Mesenchymal stem cell (in vitro differentiated cells and primary cell): ENCODE measurements at places on chromosomes 4 and X.

DNA sequence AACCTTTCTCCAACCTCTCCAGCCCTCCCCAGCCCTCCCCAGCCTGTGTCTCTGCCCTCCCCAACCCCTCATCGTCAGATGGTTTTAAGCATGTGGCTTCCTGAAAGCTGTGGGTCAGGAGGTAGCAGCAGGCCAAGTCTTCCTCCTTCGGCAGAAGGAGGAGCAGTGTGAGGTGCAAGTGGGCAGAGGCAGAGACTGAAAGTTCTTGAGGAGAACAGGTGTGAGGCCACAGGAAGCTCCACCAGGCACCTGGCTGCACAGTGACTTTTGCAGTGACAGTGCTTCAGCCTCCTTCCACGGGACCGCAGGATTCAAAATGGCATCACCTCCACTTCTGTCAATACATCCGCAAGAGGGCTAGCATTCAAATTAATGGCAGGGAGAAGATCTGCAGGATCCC lies 203.9 kb upstream of the LEF1 start:
- no peak for DNase-seq

DNA sequence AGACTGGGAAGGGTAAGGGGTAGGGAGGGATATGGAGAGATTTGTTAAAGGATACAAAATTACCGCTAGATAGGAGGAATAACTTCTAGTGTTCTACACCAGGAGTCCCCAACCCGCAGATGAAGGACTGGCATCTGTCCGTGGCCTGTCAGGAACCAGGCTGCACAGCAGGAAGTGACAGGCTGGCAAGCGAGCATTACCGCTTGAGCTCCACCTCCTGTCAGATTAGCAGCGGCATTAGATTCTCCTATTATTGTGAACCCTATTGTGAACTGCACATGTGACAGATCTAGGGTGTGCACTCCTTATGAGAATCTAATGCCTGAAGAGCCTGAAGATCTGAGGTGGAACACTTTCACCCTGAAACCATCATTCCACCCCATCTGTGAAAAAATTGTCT lies 27.9 kb upstream of the BBS7 start:
- no peak for DNase-seq

DNA sequence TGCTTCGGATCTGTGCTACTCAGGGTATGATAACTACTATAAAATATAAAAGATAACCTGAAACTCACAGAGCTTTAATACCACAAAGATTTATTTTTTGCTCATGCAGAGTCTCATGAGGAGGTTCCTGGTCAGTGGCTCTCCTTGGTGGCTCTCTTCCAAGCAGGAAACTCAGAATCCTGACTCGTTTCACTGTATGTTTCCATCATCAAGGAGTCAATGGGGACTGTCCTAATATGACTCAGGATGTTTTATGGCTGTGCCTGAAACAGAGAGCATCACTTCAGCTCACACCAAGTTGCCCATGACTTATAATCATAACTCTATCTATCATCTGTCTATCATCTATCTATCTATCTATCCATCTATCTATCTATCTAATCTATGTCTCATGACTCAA lies 620.8 kb upstream of the NR3C2 start:
- no peak for DNase-seq

DNA sequence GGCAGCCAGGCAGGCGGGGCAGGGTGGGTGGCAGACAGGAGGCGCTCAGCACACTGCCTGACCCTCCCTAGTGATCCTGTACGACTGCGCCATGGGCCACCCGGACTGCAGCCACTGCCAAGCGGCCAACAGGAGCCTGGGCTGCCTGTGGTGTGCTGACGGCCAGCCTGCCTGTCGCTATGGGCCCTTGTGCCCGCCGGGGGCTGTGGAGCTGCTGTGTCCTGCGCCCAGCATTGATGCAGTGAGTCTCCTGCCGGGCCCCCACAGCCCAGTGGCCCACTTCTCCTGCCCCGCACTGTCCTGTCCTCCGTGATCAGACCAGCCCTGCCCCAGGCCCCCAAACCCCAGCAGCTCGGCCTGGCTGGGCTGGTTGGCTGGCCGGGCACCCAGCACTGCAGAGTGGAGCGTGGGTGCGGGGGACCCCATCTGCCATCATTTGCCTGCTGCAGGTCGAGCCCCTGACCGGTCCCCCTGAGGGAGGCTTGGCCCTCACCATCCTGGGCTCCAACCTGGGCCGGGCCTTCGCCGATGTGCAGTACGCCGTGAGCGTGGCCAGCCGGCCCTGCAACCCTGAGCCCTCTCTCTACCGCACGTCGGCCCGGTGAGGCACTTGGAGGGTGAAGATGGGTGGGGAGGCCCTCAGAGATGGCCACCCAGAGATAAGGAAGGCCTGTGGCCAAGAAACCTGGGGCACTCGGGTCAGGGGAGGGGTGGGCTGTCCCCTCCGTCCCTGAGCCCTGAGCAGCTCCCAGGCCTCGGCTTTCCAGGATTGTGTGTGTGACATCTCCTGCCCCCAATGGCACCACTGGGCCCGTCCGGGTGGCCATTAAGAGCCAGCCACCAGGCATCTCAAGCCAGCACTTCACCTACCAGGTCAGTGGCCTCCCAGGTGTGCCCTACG lies 7.6 kb downstream of the PLXNB3 start:
- no peak for DNase-seq

GRCh38 chrX:9867753-9868152 lies 81.5 kb downstream of the SHROOM2 start:
- DNase-seq, result no peak

GRCh38 chr4:78904143-78904542 lies 35.1 kb downstream of the PAQR3 start:
- DNase-seq, result no peak

DNA sequence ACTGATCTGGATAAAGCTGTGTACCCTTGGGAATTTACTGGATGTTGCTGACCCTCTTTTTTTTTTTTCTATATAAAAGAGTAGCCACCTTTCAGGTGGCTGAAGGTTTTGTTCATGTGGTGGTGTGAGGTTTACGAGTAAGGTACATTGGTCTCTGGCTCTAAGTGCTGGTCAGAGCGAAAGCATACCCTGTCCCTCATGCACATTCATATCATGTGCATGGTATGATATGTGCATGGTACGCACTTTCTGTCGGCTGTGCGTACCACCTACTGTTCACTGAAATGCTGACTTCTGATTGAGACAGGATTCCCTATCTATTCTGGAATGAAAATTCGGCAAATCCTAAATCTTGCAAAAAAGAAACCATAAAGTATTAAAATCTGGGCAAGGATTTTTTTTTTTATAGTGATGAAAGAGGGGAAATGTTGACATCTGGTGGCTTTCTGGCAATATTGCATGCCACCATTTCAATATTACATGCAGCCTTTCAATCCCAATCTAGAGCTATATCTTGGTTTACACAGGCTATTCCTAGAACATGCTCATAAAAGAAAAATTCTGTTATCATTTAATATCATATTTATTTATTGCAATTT lies 32.8 kb downstream of the FAM149A start:
- DNase-seq, result peak; percentile 39

DNA sequence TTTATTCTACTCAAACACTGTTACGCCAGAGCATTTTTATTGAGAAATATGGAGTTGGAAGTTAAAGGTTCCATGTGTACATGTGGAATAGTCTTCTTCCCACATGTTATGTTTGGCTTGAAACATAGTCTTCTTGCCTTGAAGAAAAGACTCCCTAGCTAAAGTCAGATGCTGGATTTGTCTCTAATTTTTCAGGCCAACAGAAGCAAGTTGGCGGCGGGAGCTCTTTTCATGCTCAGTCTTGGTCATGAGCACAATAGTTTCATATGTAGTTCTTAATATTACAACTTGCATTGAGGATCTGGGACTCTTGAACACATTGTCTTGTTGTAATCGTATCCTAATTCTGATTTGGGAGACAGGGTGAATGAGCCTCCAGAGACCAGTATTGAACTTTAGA lies 19.4 kb downstream of the SEPTIN11 start:
- no peak for DNase-seq

GRCh38 chr4:149790172-149790907 lies 25.3 kb downstream of the IQCM start:
- peak; percentile 26 for DNase-seq

DNA sequence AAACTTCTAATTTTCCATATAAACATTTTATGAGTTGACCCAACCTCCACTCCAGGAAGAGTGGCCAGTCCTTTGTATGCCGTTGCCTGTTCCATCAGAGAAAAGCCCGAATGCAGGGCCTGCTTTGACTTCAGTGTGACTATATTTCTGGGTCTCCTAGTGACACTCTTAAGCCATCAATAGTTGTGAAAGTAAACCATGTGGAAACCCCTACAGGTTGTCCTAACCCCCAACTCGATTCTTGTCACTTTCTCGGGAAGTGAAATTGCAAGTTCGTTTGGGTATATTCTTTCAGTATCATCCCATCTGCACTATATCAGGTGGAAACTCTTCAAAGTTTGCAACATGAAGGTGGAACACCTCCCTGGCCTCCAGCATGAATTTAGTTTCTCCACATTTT lies 52.8 kb downstream of the EFHC2 start:
- DNase-seq, result no peak

DNA sequence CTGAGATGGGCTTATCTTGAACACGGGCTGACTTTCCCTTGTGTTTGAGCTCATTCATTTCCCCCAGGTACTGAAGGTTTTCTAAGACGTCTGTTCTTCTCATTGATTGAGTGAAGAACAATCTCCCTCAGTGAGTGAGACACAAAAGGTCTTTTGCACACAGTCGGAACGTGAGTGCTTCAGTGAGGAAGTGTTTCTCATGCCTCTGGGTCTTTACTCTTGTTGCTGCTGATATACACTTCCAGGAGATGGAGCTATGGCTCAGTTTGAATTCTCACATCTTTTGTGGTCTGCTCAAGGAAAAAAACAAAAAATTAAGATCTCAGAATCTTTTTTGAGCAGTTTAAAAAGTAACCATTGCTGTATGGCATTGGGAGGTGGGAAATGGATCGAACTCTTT lies 981.9 kb upstream of the TENM3 start:
- DNase-seq, result no peak

DNA sequence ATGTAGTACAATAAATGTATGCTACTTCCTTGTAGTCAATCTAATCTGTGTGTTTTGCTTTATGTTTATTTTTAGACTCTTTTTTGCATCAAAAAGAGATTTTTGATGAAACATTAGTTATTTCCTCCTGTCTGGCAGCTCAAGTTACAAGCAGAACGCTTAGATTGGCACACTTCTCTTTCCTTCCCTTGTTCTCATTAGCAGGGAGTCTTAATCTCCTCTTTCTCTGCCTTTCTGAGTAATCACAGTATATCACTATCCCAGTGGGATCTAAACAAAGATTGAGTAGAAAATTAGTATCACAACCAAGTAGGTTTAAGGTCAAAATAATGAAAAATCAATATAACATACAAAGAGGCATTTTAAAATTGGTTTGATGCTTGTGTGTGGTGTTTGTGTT lies 1192.6 kb downstream of the C4orf33 start:
- DNase-seq, result no peak

DNA sequence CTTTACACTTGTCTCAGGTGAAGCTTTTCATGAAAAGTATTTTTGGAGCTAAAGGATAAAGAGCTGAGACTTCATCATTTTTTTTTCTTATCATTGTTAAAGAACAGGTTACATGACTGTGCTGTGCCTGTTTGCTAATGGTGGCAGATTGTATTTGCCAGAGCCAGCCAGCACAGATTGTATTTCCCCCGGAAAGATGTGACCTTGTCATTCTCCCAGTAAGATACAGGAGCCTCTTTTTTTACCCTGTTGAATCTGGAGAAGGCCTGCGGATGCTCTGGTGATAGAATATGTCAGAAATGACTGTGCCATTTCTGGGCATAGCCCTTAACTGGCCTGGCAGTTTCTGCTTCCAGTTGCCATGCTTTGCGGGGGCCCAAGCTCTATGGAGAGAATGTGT lies 91.9 kb downstream of the GPRIN3 start:
- DNase-seq, result no peak

DNA sequence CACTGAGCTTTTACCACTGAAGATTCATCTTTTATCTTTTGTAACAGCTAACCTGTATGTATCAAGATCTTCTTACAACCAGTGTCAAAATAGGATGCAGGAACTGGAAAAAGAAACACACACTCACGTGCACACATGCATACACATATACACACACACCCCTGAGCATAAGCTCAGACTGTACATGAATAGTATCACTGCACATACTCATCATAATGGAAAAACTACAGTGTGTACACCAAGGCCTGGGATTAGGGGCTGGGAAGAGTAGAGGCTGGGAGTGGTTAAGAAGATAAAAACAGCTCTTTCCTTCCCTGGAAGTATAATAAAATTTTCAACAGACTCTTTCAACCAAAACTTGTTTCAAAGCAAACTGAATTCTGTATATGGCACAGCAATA lies 73.4 kb downstream of the RELL1 start:
- DNase-seq, result no peak

DNA sequence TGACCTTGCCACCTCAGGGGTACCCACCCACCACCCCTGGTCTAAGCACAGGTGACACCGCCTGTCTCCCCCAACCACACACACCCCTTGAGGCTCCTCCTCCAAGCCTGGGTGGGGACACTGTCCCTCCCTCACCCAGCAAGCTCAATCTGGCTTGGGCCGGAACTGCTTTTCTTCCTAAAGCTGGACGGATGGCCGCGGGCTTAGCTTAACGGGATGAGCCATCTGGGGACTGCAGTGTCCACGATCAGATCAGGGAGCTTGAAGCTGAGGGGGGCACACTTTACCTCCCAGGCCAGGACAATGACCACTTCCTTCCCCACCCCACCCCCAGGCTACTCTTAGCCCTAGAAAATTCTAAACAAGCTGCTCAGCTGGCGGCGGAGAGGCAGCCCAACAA lies 1.0 kb upstream of the SLC6A8 start:
- DNase-seq, result no peak

GRCh38 chr4:124188595-124188994 lies 523.9 kb downstream of the ANKRD50 start:
- no peak for DNase-seq

GRCh38 chr4:35105486-35105885 lies 1138.8 kb downstream of the ARAP2 start:
- no peak for DNase-seq

DNA sequence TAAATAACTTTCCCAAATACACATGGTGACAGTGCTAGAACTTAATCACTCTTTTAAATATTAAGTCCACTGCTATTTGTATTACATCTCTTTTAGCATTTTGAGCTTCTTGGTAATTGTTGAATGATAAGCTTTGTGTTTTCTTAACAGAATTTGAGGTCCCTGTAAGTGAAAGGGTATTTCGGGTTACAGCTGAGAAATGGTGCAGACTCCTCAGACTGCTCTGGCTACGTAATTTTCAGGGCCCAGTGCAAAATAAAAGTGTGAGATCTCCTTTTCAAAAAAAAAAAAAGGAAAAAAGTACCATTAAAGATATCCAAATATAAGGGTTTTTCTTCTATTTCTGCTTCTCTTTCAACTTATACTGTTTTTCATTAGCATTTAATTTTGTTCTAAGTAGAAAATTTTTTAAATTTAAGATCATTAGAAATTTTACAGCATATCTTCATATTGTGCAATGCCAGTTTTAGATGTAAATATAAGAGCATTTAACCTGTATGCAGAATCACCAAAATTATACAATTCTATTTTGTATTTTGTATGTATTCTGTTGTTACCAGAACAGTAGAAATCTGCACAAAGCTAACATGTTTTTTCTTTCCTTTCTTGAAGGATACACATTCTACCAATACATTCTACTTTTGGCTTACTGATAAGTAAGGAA lies 33.6 kb upstream of the FGF5 start:
- no peak for DNase-seq
